ENCODE measurements at places on chromosomes 16 and 17. TPM values are rescaled to one million over a fixed set of nuclear protein-coding genes. Genes with fewer than 3 reads are reported as not detected.
A peak's percentile ranks its signal among the peaks of the same experiment; 100 is the strongest.

DNA sequence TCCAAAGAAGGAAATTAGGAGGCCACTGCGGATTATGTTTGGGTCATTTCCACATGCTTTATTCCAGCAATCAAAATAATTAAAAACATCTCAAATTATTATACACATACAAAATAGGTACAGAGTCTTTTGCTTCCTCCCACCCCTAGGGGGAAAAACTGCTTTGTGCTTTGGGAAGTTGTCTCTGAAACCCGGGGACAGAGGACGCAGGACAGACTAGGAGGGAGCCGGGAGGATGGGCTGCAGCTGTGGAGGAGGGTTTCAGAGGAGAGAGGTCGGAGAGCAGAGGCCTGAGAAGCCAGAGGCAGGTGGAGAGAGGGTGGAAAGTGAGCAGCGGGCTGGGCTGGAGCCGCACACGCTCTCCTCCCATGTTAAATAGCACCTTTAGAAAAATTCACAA is 17.4 kb downstream of the COL1A1 start:
- DNase-seq, result peak; percentile 71

GRCh38 chr16:11131706-11132105 is 124.3 kb downstream of the SOCS1 start:
- DNase-seq, result peak; percentile 36

The OR1A1 gene
- not detected for polyA plus RNA-seq

The PPM1E gene
- 0.34 TPM for polyA plus RNA-seq

- peak; percentile 63 for DNase-seq
Measured at GRCh38 chr17:47072886-47073285, 93.8 kb upstream of the RPRML start.

DNA sequence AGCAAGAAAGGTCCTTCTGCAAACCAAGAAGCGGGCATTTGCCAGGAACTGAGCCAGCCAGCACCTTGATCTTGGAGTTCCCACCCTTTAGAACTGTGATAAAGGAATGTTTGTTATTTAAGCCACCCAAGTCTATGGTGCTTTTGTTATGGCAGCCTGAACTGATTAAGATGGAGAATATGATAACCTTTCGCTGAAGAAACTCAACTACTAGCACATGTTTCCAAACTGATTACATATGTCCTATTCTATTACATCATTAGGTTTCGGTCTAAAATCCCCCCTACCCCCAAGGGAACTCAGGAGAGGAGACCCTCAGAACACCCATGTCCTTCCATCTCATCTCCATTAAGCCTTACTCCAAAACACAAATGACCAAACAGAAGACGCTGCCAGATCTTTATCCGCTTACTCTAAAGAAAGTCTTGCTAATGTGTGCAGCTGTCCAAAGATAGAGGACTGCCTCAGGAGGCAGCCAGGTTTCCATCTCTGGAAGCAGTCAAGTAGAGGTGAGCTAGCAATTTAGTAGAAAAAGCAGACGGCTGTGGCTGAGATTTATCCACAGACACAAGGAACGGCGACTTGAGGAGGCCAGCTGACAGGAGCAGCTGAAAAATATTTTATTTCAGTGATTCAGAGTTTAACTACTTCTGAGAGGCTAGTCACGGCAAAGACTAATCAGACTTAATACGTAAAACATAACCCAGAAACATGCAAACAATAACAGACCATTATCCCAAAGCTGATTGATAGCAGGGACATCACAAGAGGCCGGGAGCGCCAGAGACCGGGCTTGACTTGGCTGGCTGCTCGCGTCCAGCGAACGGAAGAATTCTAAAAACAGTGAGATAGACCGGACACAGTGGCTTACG is 611.4 kb upstream of the CDH5 start:
- DNase-seq, result peak; percentile 59

DNA sequence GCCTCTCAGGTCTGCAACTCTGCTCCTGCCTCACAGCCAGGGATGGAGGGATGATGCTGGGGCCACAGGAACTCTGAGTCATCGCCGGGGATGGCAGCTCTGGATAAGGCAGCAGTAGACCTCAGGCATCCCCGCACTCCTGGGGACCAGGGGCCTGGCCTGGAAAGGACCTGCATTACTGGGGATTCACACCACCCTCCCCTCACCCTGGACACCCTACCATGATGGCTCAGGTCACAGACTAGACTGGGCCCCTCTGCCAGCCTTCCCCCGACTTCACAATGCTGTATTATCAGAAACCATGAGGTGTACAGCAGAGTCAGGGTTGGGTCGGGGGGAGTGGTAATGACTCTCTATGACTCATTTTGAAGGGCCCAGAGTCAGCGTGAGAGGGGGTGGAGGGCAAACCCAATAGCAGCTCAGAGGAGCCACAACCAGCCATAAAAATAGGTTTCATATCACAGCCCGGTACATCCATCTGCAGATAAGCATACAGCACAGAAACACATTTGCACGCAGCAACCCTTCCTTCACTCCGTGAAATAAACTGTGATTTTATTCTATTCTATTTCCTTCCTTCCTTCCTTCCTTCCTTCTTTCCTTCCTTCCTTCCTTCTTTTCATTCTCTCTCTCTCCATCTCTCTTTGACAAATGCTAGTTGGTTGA is 28.8 kb downstream of the DYNLRB2 start:
- no peak for DNase-seq

GRCh38 chr16:85312642-85313525 is 200.6 kb upstream of the CIBAR2 start:
- no peak for DNase-seq

- no peak for DNase-seq
Measured at GRCh38 chr17:61144137-61144536, 255.5 kb upstream of the TBX2 start.

The MED13 gene
- 6.3 TPM for polyA plus RNA-seq

- DNase-seq, result no peak
Measured at GRCh38 chr17:944266-944826, 35.2 kb downstream of the NXN start.

The KRT222 gene
- polyA plus RNA-seq, result not detected

DNA sequence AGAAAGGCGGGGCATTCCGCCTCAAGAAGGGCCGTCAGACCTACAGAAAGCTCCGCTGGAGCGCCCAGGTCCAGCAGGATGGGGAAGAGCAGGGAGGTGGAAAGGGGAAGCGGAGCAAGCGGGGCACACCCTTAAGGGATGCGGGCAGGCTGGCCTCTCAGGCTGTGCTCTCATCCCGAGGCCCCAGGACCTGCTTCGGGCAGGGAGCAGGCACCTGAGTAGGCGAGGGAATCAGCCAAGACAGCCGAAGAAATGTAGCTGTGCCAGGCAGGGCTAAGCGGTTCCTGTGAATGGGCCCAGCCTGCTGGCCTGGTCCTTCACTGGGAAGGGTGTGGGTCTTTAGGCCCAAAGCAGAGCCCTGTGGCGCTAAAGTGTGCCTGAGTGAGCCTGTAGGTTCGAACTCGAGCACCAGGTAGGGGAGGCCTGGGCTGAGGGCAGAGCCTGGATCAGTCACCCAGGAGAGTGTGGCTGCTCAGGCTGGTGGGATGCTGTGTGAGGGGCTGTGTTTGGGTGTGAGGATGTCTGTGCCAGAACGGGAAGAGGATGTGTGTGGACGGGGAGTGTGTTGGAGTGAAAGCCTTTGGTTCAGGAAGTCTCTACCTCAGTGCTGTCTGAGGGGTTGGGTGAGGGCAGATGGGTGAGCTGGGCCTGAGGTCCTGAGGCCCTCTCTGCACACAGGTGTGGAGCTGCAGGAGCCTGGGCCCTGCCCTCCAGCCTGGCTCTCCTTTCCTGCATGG is 3.3 kb downstream of the TBX4 start:
- no peak for DNase-seq

DNA sequence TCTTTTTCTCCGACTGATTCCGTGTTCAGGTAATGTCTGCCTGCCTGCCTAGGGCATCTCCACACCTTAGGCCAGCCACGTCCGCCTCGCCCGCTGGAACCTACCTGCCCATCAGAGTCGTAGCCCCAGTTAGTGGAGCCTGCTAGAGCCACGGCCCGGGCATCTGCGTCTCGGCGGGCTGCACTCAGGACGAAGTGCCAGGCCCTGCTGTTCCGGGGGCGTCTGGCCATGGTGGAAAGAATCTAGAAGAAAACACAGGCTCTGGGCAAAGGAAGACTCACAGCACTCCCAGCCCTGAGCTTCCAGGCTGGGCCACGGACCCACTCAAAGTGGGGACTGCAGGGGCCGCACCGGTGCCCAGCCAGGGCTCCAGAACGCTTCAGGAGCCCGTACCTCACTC is 1.1 kb downstream of the SPSB3 start:
- no peak for DNase-seq

The C16orf92 gene
- not detected for polyA plus RNA-seq

The ABCA6 gene
- polyA plus RNA-seq, result 0.23 TPM

Measured in SK-N-SH (cell line).